Upper lobe of right lung (tissue), 1 donor: ENCODE measurements at places on chromosomes 7 and 10. TPM values are rescaled to one million over a fixed set of nuclear protein-coding genes. Genes with fewer than 3 reads are reported as not detected.

The ACSM6 gene
- total RNA-seq, result not detected

The UFSP1 gene
- 3.1 TPM for total RNA-seq

The SPDYE6 gene
- total RNA-seq, result not detected

The RADIL gene
- total RNA-seq, result 7.3 TPM

The CISD1 gene
- total RNA-seq, result 23.7 TPM

The DMBT1 gene
- 78.6 TPM for total RNA-seq

The UCN3 gene
- 1.2 TPM for total RNA-seq

The LAMB1 gene
- total RNA-seq, result 156 TPM

DNA sequence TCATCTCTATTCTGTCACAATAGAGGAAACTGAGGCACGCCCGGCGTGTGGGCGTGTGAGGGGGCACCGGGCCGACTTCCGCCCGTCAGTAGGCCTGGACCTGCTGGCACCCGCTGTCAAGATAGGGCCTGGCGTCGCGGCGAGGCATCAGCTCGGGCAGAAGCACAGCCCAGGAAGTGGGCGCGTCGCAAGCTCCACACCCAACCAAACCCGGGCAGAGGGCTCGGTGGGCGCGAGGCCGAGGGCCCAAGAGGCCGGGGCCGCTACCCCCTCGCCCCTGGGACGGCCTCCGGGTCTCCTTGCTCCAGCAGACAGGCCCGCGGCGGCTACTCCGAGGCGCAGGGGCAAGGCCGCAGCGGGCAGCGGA lies 91.2 kb downstream of the SPAG6 start:
- peaks cover 19% of the 10 kb centered on the region for H3K4me1 ChIP-seq
- H3K27me3 ChIP-seq, result peaks cover 6% of the 10 kb centered on the region
- peak overlapping the region; percentile 99 for H3K27ac ChIP-seq
- no peaks in the 10 kb centered on the region for H3K36me3 ChIP-seq
- no peak for DNase-seq
- H3K4me3 ChIP-seq, result peak overlapping the region; percentile 82

GRCh38 chr7:105830405-105831301 lies 45.7 kb downstream of the ATXN7L1 start:
- H3K36me3 ChIP-seq, result no peaks in the 10 kb centered on the region
- peaks cover 26% of the 10 kb centered on the region for H3K4me1 ChIP-seq
- no peak overlapping the region for H3K27ac ChIP-seq
- DNase-seq, result no peak
- H3K27me3 ChIP-seq, result no peaks in the 10 kb centered on the region
- H3K4me3 ChIP-seq, result no peak overlapping the region

- H3K4me3 ChIP-seq, result no peak overlapping the region
- H3K27ac ChIP-seq, result no peak overlapping the region
- H3K36me3 ChIP-seq, result no peaks in the 10 kb centered on the region
- no peak for DNase-seq
- H3K27me3 ChIP-seq, result no peaks in the 10 kb centered on the region
- peaks cover 63% of the 10 kb centered on the region for H3K4me1 ChIP-seq
Observed at GRCh38 chr7:106068986-106069385, 43.1 kb downstream of the SYPL1 start.

DNA sequence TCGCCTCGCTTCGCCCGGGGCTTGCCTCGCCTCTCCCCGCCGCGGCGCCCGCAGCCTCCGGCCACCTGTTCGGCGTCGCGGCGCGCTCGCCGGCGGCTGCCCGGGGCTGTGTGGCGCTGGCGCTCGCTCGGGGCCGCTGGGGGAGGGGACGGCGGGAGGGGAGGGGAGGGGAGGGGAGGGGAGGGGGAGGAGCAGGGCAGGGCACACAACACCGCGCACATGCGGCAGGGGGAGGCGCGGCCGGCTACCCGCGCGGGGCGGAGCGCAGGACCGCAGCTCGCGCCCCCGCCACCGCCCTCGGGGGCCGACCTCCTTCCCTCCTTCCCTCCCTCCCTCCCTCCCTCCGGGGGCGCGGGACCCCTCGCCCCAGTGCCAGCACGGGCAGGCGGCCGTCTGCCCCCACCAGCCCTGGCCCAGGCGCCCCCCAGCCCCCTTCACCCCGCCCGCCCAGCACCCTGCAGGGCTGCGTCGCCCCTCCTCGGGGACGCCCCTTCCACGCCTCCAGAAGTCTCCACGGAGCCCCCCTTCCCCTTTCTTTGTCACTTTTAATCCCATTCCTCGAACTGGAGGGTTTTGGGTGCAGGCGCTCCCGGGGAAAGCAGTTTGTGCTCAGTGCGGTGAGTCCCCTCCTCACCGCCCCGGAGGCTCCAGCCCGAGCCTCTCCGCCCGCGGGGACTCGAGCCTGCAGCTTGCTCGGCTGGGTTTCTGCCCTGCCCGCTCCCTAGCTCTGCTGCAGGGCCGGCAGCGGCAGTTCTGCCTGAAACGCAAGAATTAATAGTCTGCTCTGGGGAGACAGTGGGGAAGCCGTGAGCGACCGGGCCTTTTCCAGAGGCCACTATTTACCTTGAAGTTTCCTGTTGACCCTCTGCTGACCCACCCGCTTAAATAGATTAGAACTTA lies at the start of gene PARD3:
PARD3 (minus strand) TSS at position 112 of the 900 bp plus-strand sequence. CDS start 301 bp downstream, outside the sequence.
- no peaks in the 10 kb centered on the region for H3K36me3 ChIP-seq
- peaks cover 13% of the 10 kb centered on the region for H3K4me1 ChIP-seq
- H3K4me3 ChIP-seq, result peak within 1 kb of the TSS; percentile 72
- H3K27me3 ChIP-seq, result no peaks in the 10 kb centered on the region

DNA sequence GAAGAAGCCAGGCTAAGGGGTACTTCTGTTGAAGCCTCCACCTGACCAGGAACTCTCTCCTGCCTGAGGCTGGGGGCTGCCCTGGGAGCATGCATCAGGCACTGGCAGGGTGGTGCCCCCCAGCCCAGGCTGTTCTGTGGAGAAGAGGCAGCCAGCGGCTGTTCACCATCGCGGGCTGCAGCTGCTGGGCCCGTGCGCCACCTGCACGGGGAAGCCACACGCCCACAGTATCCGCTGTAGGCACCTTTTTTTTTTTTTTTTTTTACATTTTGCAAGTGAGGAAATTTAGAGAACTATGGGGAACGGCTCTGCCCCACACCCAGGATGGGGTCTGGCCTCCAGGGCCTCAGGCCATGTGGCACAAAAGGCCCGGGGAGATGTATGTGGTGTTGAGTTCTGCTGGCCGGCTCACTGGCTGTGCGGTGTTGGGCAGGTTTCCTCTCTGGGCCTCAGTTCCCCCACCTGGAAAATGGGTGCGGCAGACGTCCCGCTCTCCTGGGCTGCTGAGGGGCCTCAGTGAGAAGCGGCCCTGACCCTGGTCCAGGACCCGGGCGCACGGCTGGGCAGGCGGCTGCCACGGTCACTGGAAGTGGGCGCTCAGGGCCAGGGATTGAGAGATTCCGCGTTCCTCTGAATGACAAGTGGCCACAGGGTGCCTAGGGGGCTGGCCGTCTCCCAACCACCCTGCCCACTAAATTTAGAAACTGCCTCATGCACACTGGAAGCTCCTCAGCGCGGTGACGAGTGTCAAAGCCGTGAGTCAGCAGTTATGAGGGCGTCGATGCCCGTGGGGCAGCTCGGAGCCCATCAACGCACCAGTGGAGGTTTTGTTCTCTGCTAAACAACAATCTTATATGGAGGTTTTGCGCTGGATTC lies 8.8 kb upstream of the INTS1 start:
- no peaks in the 10 kb centered on the region for H3K27me3 ChIP-seq
- DNase-seq, result peak; percentile 83
- peak overlapping the region; percentile 72 for H3K27ac ChIP-seq

DNA sequence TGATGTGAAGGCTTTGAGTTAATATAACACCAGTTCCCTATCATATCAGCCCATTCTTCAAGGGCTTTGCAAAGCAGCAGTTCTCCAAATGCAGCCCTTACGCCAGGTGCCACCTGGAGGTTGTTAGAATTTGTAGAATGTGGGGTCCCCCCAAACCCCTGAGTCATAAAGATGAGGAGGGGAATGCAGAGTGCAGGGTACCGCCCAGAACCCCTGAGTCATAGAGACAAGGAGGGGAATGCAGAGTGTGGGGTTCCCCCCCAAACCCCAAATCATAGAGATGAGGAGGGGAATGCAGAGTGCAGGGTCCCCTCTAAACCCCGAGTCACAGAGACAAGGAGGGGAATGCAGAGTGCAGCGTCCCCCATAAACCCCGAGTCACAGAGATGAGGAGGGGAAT lies 605.8 kb downstream of the PTPRN2 start:
- no peak overlapping the region for H3K27ac ChIP-seq
- no peak overlapping the region for H3K4me3 ChIP-seq
- no peaks in the 10 kb centered on the region for H3K4me1 ChIP-seq
- no peaks in the 10 kb centered on the region for H3K27me3 ChIP-seq
- DNase-seq, result no peak

DNA sequence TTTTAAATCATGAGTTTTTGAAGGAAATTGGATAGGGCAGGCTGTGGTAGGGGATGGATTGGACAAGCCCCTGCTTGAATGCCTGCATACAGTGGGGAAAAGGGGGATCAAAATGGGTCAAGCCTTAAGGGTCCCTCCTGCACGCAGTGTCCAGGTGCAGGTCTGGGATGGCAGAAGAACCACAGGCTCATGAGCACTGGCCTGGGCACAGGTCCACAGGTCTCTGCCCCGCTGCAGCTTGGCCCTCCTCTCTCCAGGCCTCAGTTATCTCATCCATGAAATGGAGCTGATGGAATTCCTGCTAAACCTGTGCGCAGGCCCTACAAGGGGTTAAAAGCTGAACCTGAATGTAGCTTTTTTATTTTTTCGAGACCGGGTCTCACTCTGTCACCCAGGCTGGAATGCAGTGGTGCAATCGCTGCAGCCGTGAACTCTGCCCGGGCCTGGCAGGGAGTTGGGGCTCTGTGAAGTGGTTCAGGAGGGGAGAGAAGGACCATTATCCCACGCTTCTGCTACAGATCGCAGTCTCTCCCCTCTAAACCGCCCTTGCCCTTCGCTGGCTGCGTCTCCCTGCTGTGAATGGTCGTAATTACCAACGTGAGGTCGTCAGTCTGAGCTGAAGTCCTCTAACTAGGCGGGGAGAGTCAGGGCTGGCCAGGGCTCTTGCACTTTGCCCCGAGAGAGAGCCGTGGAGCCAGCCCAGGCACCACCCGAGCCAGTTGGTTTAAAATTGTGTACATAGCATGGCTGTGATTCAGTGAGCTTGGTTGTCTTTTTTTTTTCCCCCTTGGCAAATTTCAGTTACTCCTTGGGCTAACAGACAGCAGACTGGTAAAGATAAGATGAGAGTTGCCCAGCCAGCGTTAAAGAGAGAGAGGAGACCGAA lies 77.5 kb upstream of the GTF2I start:
- H3K4me3 ChIP-seq, result no peak overlapping the region
- peak overlapping the region; percentile 65 for H3K27ac ChIP-seq
- no peaks in the 10 kb centered on the region for H3K27me3 ChIP-seq

DNA sequence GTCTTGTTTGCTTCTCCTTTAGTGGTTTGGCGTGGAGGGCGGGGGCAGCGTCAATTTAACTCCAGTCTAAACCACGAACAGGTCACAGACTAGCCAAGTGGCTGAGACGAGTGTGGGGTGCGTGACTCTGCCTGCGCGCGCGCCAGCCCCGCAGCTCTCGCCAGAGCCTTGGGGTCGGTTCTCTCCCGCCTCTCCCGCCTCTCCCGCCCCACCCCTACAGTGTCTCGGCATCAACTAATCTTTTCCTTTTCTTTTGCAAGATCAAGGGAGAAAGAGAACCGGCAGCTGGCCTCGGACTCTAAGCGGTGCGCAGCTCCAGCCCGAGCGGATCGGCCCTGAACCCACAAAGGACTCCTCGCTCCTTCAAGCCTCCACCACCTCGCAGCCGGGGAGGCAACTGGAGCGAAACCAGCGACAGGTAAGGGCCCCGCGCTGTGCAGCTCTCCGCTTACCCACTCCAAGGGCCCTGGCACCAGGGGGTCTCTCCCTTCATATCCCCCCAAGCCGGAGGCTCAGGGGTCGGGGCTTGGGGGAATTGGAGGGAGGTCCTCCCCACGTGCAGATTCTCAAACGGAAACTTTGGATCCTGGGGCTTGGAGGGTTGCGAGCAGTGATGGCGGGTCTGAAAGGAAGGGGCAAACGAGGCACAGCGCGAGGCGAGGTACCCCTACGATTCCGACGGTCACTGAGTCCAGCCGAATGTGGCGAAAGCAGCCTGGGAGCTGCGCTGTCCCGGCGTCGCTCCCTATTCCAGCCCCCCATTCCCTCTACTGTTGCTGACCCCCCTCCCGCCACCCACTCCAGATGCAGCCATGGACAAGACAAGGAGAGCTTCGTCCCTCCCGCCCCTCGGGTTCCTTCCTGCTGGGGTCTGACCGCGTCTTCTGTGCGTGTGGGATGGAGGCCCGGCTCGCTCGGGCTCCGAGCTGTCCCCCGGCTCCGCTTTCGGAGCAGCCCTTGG lies 829 bp downstream of the CHRM2 start:
- H3K27me3 ChIP-seq, result peaks cover 47% of the 10 kb centered on the region
- peak overlapping the region; percentile 39 for H3K4me3 ChIP-seq
- H3K4me1 ChIP-seq, result peaks cover 14% of the 10 kb centered on the region
- no peaks in the 10 kb centered on the region for H3K36me3 ChIP-seq
- no peak overlapping the region for H3K27ac ChIP-seq

- H3K27ac ChIP-seq, result no peak overlapping the region
- no peaks in the 10 kb centered on the region for H3K27me3 ChIP-seq
- no peak overlapping the region for H3K4me3 ChIP-seq
- DNase-seq, result no peak
Observed at GRCh38 chr10:87846023-87846422, 17.3 kb downstream of the KLLN start.

DNA sequence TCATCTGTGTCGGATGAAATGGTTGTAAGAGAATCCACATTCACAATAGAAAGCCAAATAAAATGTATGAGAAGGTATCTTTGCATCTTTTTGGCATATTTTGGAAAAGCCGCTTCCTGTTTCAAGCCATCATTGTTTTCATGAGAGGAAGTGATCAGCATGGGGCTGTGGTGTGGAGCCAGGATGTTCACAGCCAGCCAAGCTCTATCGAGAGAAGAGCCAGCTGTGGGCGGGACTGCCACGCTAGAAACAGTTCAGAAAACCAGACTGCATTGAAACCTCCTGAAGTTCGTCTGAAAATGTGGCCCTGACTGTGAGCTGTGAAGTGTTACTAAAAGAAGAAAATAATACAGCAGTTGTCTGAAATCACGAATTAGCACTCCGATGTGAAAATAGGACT lies 21.2 kb upstream of the NPS start:
- DNase-seq, result no peak
- H3K36me3 ChIP-seq, result no peaks in the 10 kb centered on the region
- no peaks in the 10 kb centered on the region for H3K27me3 ChIP-seq
- no peak overlapping the region for H3K27ac ChIP-seq

- H3K27ac ChIP-seq, result no peak overlapping the region
- H3K27me3 ChIP-seq, result no peaks in the 10 kb centered on the region
- H3K36me3 ChIP-seq, result no peaks in the 10 kb centered on the region
Observed at GRCh38 chr7:16982640-16983350, 101.0 kb upstream of the AGR3 start.

DNA sequence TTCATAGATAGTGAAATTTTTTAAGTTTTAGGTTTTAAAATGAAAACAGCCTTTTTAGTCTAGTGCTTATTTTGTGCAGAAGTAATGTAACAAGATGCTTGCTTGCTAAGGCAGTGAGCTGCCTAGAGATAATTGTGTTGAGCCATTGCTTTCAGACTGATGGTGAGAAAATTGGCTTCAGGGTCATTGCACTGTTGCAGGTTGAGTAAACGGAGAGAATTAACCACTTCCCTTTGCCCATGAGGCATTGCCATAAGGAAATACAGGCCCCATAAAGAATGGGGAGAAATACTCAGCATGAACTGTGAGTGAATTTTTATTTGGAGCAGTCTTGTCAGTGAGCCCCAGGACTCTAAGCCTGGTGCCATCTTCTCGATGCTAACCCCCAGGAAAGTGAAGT lies 140.5 kb downstream of the LRRC4 start:
- no peaks in the 10 kb centered on the region for H3K27me3 ChIP-seq
- no peaks in the 10 kb centered on the region for H3K4me1 ChIP-seq
- DNase-seq, result no peak

- H3K4me3 ChIP-seq, result no peak overlapping the region
- no peak for DNase-seq
- no peaks in the 10 kb centered on the region for H3K4me1 ChIP-seq
- H3K36me3 ChIP-seq, result no peaks in the 10 kb centered on the region
Observed at GRCh38 chr10:131760416-131761166, 140.2 kb upstream of the PPP2R2D start.
